ENCODE measurements at places on chromosomes 5 and 9.

- DNase-seq, result no peak
Measured at GRCh38 chr5:149435015-149435376, 55.9 kb upstream of the IL17B start.

DNA sequence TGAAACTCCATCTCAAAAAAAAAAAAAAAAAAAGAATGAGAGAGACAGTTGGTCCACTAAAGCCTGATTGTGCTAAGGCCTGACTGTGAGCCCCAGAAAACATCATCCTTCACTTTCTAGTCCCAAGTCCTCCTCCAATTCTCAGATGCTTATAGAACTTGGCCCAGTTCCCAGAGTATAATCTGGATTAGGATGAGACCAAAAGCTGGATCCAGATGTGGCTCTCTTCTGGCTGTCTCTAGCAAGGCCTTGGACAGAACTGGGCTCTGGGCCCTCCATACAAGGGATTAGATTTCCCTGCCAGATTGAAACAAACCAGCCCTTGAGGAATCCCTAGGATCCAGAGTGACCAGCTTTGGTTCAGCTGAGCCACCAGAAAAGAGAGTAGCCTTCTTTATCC, 98.4 kb upstream of the ZNF366 start:
- no peak for DNase-seq

GRCh38 chr5:38968665-38969064, 105.5 kb downstream of the RICTOR start:
- no peak for DNase-seq

GRCh38 chr9:114721491-114722079, 39.6 kb upstream of the TEX48 start:
- DNase-seq, result no peak
